ENCODE measurements at places on chromosomes 1 and 21.

- DNase-seq, result no peak
Observed at GRCh38 chr1:101065575-101065974, 40.0 kb upstream of the DPH5 start.

- no peak for DNase-seq
Observed at GRCh38 chr21:46428987-46429710, 29.5 kb upstream of the DIP2A start.

GRCh38 chr1:160834945-160835565 is 27.6 kb downstream of the CD244 start:
- peak; percentile 63 for DNase-seq

GRCh38 chr1:221604948-221605347 is 136.9 kb downstream of the DUSP10 start:
- DNase-seq, result no peak

DNA sequence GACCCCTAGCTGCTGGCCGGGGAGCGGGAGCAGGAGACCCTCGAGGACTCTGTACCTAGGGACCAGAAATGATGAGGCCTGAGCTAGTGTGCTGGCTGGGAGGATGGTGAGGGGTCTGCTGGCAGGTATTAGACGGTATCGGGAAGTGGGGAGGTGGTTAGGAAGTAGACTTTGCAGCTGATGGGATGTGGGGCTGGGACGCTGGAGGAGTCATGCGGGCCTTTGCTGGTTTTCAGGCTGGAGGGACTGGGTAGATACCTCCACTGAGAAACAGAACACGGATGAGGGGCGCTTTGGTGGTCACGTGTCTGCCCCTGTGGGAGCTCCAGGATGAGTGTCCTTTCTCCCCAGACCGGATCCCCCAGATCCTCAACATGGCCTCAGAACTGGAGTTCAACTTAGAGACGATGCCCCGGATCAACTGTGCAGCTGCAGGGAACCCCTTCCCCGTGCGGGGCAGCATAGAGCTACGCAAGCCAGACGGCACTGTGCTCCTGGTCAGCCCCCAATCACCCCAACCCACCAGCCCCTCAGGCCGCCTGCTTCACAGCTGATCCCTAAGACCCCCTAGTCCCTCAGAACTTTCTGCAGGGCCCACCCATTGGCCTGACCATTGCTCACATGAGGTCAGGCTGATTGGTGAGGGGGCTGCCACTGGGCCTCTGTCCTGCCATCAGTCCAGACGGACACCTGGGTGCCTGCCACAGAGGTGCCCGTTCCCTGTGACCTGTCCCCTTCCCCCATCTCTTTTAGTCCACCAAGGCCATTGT is 8.0 kb downstream of the TIE1 start:
- DNase-seq, result no peak

GRCh38 chr21:31316488-31317169 is 27.4 kb downstream of the TIAM1 start:
- DNase-seq, result no peak

GRCh38 chr1:33032126-33032869 is 4.4 kb downstream of the AK2 start:
- DNase-seq, result no peak

- DNase-seq, result no peak
Observed at GRCh38 chr1:9313576-9313975, 20.9 kb downstream of the SPSB1 start.

DNA sequence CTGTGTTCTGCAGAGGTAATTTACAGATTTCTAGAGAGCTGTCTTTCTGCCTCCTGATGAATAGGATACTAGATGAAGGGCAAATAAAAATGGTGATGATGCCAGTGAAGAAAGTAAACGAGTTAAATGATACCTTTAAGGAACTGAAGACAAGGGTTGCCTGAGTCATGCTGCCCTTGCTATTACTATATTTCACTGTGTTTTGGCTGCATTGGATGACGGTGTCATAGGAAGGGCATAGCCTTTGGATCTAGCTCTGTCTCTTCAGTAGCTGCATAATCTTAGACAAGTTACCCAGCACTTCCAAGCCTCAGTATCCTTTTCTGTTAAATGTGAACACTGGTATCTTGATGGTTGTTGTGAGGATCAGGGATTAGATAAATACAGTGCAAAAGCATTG is 131.5 kb upstream of the FGGY start:
- DNase-seq, result no peak

GRCh38 chr1:205069371-205070125 is 14.7 kb downstream of the TMEM81 start:
- DNase-seq, result no peak

DNA sequence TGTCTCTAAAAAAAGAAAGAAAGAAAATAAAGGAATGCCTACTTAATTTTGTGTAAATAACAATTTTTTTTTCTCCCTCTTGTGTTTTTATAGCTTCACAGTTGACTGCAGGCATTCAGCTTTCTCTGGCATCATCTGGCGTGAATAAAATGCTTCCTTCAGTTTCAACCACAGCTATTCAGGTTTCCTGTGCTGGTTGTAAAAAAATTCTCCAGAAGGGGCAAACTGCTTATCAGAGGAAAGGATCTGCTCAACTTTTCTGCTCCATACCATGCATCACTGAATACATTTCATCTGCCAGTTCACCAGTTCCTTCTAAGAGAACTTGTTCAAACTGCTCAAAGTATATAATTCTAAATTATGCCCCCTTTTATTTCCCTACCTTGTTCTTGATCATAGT is 18.0 kb downstream of the ZMYM1 start:
- no peak for DNase-seq

DNA sequence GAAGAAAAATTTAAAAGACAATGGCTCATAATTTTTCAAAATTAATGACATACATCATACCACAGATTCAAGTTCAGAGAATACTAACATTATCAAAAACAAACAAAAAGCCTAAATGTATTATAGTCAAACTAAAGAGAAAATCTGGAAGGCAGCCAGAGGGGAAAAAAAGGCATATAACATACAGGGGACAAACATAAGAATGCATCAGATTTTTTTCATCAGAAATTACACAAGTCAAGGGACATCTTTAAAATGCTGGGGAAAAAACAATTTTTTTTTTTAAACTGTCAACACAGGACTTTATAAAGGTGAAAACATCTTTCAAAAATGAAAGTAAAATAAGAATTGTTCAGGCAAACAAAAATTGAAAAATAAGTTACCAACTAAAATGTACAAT is 478.4 kb upstream of the PLXNA2 start:
- DNase-seq, result no peak

DNA sequence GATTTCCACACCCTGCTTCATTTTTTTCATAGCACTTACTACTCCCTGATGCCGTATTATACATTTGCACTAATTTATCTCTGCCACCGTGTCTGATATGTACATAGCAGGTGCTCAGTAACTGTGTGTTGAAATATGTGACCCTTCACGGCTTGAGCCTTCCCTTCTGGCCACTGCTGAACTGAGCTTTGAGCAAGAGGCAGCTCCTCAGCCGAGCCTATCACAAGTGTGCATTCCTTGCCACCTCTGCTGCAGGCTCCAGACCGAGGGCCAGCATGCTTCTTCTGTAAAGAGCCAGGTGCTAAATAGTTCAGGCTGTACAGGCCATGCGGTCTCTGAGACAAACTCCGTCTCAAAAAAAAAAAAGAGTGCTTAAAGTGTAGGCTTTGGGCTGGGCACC is 22.6 kb downstream of the PLEKHM2 start:
- DNase-seq, result no peak

GRCh38 chr1:25700144-25700523 is 83.5 kb downstream of the MAN1C1 start:
- no peak for DNase-seq

DNA sequence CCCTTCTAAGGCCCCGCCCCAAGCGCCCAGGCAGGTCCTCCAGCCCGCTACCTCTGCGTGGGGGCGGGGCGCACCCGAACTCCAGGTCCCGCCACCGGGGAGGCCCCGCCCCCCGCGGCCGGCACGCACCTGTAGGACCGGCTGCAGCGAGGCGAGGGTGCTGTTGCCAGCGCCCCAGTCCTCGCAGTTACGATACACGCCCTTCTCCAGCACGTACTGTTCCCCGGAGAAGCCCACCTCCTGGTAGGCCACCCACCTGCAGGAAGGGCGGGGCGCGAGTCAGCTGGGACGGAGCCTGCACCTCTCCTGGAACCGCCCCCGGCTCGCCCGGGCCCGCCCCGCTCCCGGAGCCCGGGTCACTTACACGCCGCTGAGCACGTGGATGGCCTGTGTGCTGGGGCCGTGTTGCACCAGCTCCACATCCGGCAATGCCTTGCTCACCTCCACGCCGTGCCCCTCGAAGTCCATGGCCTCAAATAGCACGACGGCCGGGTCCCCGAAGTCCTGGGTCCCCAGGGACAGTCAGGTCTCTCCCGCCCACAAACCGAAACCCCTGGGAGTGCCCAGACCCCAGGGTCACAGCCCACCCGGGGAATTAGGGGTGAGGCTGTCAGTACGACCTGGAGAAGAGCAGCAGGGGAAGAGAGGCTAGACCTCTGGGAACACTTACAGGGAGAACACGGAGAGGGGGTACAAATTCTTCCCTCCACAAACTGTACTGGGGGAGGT is 17.3 kb downstream of the CRYBG2 start:
- peak; percentile 91 for DNase-seq

GRCh38 chr1:169099561-169099960 is 6.9 kb upstream of the ATP1B1 start:
- DNase-seq, result no peak

DNA sequence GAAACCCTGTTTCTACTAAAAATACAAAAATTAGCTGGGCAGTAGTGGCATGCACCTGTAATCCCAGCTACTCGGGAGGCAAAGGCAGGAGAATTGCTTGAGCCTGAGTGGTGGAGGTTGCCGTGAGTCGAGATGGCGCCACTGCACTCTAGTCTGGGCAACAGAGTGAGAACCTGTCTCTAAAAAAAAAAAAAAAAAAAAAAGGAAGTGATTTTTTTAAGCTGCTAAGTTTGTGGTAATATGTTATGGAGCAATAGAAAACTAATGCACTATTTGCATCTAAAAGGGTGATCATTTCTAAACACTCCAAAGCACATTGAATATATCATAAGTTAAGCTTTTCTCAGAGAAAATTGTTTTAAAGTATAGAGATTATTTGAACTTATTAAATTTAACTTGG is 244.8 kb upstream of the SPAG17 start:
- peak; percentile 52 for DNase-seq

DNA sequence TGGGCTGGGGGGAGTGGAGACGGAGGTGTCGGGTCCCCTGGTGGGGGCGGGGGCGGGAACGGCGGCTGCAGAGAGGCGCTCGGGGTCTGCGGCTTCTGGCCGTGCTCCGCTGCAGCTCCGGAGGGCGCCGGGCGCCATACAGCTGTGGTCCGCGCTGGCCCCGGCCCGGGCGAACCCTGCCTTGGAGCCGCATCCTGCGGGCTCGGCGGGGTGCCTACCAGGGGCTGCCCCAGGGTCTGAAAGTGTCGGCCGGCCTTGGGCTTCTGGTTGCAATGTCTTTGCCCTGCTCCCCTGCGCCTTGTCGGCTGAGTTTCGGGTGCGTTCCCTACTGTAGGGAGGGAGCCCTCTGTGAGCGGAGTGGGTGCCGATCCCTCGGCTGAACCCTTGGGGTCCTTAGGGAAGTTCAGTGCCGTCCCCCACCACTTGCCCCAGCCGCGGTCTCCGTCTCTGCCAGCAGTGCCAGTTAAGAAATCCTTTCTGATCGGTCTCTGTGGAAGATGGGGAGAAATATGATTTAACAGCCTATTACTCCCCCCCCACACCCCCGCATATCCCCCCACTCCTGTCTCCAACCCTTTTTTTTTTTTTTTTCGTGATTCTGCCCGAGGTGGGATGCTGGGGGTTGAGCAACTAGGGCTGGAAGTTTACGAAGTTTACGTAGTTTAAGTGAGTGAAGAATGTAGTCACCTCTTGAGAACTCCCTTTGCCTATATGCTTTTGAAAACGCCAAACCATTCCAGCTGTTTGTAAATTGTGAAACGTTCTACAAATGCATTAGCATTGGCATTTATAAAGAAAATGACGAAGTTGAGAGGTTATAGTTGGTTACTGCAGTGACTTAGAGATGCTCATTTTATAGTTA is 588 bp downstream of the NEXN start:
- DNase-seq, result no peak

DNA sequence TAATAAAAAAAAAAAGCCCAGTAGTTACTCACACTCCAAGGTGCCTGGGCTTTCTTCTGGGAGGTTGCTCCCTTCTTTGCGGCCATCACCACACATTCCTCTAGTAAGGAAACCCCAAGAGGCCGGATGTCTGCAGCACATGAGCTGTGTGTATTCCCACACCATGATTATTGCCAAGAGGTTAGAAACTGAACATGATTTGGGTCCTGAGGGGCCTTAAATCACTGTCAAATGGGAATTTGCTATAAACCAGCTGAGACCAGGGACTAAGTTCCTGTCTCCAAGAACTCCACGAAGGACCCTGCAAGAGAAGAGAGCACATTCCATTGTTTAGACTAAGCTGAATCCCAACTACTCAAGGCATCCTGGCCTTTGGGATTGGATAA is 85.3 kb upstream of the SSX2IP start:
- DNase-seq, result no peak

DNA sequence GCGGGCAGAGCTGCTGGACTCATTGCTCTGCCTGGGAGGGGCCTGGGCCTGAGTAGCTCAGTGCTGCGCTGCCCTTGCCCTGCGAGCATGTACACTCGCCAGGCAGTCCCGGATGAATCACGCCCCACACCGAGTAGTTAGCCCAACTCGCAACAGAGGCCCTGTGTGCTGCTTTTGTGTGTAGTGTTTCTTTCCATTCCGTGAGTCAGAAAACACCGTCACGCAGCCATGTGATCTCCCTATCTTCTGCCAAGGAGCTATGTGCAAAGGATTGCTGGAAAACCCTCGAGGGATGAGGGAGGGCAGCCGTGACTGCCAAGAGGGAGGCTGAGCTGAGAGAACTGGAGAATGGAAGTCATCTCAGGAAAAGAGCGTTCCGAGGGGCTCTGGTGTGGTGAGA is 37.3 kb downstream of the NENF start:
- DNase-seq, result no peak

- no peak for DNase-seq
Observed at GRCh38 chr1:206693029-206693428, 8.3 kb downstream of the MAPKAPK2 start.

DNA sequence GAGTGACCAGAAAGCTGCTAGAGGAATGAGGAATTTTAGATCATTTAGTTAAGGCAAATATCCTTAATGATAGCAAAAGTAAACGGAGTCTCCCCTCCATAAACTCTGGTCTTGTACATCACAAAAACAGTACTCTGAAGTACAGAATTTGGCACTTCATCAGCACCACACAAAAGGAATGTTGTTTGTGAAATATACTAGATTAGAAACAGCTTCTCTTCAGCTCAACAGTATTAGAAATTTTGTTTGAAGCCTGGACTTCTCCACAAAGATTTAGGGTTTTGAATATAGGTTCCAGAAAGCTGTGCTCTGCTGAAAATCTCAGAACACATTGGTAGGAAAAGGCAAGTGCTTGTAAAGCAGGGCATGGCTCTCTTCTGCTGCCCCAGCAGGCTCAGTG is 135.1 kb upstream of the PTGFR start:
- no peak for DNase-seq

- peak; percentile 42 for DNase-seq
Observed at GRCh38 chr1:104132382-104132973, 382.8 kb downstream of the AMY1C start.
